ENCODE measurements at places on chromosomes 2 and 18. TPM values are rescaled to one million over a fixed set of nuclear protein-coding genes. Genes with fewer than 3 reads are reported as not detected.
A peak's percentile ranks its signal among the peaks of the same experiment; 100 is the strongest.

NMUR1 gene
- total RNA-seq, result 0.28 TPM

DNA sequence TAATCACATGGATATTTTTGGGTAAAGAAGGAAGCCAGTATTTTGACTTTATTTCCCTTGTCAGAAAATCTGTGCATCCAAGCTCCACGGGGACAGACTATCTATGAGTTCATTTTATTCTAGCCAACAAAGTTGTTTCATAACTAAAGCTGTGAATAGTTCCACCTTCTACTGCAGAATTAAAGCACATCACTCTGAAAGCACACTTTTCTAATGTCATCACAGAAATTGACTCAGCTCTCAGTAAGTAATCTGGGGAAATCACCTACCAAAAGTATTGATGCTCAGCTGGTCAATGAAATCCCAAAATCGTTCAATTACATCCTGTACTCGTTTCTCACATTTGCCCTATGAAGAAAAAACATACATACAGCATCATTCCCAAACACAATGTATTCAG lies 19.1 kb downstream of the IAH1 start:
- H3K4me1 ChIP-seq, result peaks cover 21% of the 10 kb centered on the region
- peaks cover 84% of the 10 kb centered on the region for H3K36me3 ChIP-seq
- no peak overlapping the region for H3K27ac ChIP-seq
- no peak for DNase-seq

YWHAQ gene
- 339 TPM for total RNA-seq

DNA sequence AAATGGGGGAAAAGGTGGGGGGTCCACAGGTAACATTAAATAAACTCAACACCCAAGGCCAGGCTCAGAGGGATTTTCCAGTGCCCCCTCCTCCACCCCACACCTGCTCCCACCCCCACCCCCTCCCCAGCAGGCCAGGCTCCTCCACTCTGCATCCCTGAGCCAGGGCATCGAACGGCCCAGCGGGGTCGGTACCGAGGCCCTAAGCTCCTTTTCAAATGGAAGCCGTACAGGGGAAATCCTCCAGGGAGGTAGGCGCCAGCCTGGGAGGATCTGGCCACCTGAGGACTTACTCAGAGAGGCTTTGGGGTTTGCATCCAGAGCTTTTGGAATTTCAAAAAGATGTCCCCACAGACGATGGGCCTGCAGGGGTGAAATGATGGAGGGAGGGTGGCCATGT lies 46.5 kb downstream of the ZFP36L2 start:
- DNase-seq, result no peak
- H3K27me3 ChIP-seq, result no peaks in the 10 kb centered on the region
- no peaks in the 10 kb centered on the region for H3K36me3 ChIP-seq
- H3K4me1 ChIP-seq, result peaks cover 46% of the 10 kb centered on the region
- no peak overlapping the region for H3K4me3 ChIP-seq

DNA sequence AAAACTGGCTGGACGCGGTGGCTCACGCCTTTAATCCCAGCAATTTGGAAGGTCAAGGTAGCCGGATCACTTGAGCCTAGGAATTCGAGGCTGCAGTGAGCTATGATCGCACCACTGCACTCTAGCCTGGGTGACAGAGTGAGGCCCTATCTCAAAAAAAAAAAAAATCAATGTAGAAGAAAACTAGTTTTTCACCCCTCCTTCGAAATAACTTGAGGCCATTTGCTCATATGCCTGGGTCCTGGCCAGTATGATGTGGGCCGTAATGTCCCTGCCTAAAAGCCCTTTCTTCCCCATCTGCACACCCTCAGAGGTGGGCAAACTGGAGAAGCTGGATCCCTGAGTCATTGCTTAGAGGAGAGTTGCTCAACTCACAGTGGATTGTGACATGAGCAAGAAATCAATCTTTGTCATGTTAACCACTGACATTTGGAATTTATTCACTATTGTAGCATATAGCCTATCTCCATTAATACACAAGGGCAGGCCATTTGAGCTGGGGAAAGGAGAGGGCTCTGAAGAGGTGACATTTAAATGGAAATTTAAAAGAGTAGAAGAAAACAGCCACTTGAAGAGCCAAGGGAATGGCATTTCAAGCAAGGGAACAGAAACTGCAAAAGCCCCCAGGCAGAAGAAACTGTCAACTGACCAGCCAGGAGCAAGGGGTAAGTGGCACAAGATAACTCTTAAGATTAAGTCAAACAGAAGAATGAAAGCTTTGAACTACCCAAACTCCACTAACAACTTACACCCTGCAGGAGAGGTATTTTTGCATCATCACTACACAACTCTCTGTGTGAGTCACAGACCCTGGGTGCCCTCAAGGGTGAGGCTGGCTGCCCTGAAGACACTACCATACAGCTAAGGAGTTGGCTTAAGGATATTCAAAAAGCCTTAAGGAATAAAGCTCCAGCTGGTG lies 7.6 kb upstream of the METTL21A start:
- peaks cover 6% of the 10 kb centered on the region for H3K27me3 ChIP-seq
- H3K36me3 ChIP-seq, result no peaks in the 10 kb centered on the region
- no peak for DNase-seq
- peak overlapping the region; percentile 18 for H3K27ac ChIP-seq
- no peak overlapping the region for H3K4me3 ChIP-seq
- H3K4me1 ChIP-seq, result peaks cover 11% of the 10 kb centered on the region

CD226 gene
- 85.3 TPM for total RNA-seq

GRCh38 chr18:41790687-41791086 lies 164.3 kb upstream of the PIK3C3 start:
- no peak for DNase-seq
- no peak overlapping the region for H3K4me3 ChIP-seq
- no peaks in the 10 kb centered on the region for H3K36me3 ChIP-seq
- H3K4me1 ChIP-seq, result no peaks in the 10 kb centered on the region
- no peaks in the 10 kb centered on the region for H3K27me3 ChIP-seq
- H3K27ac ChIP-seq, result no peak overlapping the region

GRCh38 chr2:128402911-128403670 lies 84.4 kb upstream of the HS6ST1 start:
- H3K27ac ChIP-seq, result no peak overlapping the region
- peaks cover 4% of the 10 kb centered on the region for H3K4me1 ChIP-seq
- H3K4me3 ChIP-seq, result no peak overlapping the region
- H3K27me3 ChIP-seq, result peaks cover 32% of the 10 kb centered on the region

GRCh38 chr2:240946046-240946445 lies 39.9 kb downstream of the CROCC2 start:
- H3K4me1 ChIP-seq, result no peaks in the 10 kb centered on the region
- H3K4me3 ChIP-seq, result no peak overlapping the region
- no peaks in the 10 kb centered on the region for H3K36me3 ChIP-seq
- peaks cover 1% of the 10 kb centered on the region for H3K27me3 ChIP-seq
- DNase-seq, result no peak

GKN1 gene
- total RNA-seq, result not detected

ACOXL gene
- 1.4 TPM for total RNA-seq

GRCh38 chr2:176997074-176997791 lies 215.4 kb upstream of the HNRNPA3 start:
- no peak overlapping the region for H3K4me3 ChIP-seq
- H3K27me3 ChIP-seq, result peaks cover 10% of the 10 kb centered on the region
- H3K27ac ChIP-seq, result peak overlapping the region; percentile 78
- peaks cover 24% of the 10 kb centered on the region for H3K4me1 ChIP-seq
- DNase-seq, result no peak
- no peaks in the 10 kb centered on the region for H3K36me3 ChIP-seq

DNA sequence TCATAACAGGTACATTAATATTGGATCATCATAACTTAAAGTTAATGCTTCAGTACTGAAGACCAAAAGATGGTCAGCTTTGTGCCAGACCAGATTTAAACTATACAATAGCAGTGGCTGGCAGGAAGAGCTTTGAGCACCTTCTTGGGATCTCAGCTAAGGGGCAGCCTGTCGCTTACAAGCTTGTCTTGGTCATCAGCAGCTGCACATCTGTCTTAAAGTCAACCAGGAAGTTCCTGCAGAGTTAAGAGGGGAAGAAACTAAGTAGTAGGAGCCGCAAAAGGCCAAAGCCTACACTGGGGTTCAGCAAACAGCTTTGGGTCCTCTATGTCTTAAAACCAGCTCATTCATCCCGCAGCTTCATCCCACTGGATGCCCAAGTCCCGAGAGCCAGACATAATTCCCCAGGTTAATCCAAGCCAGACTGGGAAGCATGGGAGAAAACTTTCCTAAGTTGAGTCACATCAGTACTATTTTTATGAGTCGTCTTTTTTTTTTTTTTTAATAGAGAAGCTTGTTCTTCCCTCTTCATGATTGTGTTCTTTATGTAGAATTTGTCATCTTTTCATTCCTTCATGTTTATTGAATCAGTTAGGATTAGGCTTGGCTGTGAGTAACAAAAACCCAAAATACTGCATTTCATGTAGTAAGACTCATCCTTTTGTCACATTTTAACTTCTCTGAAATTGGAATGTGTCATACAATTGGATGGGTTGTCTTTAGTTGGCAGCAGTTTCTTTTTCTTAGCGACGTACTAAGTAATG lies 59.3 kb downstream of the SERTAD2 start:
- H3K4me1 ChIP-seq, result peaks cover 17% of the 10 kb centered on the region
- H3K36me3 ChIP-seq, result peaks cover 32% of the 10 kb centered on the region
- no peak overlapping the region for H3K27ac ChIP-seq

GRCh38 chr18:58105888-58106260 lies 61.8 kb downstream of the NEDD4L start:
- peaks cover 10% of the 10 kb centered on the region for H3K27me3 ChIP-seq
- no peaks in the 10 kb centered on the region for H3K36me3 ChIP-seq
- no peak for DNase-seq

DNA sequence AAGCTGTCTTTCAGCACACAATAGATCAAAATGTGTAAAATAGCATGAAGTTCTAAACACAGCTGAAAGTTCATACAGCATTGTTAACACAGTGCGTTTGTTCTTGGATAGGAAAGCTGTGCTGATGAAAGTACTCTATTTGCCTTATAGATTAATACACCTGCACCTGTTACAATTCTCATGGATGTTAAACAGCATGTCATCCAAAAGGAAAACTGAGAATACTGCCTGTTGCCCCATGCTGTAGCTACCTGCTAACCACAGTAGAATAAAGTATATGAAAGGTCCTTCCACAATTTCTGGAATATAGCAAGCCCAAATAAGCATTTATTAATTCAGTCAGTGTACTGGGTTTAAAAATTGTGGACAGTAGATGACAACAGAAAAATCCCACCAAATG lies 166.7 kb upstream of the DTNA start:
- DNase-seq, result no peak
- no peaks in the 10 kb centered on the region for H3K4me1 ChIP-seq

DNA sequence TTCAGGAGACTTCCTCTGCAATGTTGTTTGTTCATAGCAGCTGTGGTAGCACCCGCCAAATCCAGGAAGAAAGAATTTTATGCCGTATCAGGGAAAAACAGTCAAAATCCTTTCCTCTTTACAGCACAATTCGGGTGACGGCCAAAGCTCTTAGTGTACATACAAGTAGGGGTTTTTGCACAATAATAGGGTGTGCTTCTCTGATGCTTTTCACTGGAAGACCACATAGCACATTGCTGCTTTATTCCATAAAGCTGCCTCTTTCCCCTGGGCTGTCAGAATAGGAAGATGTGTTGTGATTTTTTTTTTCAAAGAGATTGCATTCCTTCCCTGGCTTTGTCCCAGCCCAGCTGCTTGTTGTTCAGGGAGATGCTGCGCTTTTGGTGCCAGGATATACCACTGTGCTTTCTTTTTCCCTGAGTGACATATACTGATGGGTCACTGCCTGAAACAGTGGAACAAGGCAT lies 27.2 kb upstream of the LANCL1 start:
- H3K27me3 ChIP-seq, result peaks cover 6% of the 10 kb centered on the region
- no peak overlapping the region for H3K4me3 ChIP-seq
- no peaks in the 10 kb centered on the region for H3K36me3 ChIP-seq

All from activated T-helper 2 cell treated with anti-CD3 and anti-CD28 coated beads, Interferon-gamma antibody, Interleukin-2, Interleukin-4, amounts not matched to agents 10 μg/mL and 5 μg/mL and 100 μg/mL, durations not matched to agents 14 hours and 24 hours and 36 hours (primary cell).